Anterior cingulate cortex (tissue), 58 donors: ENCODE measurements at places on chromosomes 3 and 15.

DNA sequence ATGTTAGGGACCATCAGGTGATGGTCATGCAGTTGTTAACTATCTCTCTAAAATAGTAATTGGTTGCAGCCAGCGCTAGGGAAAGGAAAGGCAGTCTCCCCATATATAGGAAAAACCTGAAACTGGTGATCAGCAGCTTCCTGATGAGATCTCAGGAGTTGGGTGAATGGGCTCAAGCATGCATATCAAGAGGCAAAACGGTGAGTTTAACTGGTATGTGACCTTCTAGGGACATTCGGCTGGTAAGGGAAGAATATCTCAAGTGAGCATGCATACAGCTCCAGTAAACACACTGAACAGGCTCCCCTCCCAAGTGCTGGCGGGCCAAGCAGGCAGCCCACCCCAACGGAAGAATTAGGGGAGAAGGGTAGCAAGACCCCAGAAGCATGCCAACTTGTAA lies 49.3 kb upstream of the ROBO2 start:
- no peak for DNase-seq

- no peak for DNase-seq
Observed at GRCh38 chr3:147758771-147759170, 349.6 kb downstream of the ZIC1 start.

DNA sequence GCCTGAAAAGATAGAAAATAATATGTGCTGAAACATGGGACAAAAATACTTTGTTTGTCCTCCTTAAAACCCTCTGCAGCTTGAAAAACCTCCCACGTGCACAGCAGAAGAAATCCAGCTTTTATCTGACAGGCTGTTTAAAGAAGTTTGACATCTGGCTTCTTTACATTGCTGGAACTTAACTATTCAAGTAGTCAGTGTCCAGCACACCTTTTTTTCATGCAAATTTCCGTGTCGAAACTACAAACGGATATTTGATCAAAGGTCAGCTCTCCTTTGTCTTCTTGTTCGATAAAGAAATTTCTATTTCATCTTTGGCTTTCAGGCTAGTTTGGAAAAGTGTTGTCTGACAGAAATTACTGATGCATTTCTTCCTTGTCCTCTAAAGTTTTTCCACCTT lies 66.8 kb upstream of the KBTBD8 start:
- no peak for DNase-seq

DNA sequence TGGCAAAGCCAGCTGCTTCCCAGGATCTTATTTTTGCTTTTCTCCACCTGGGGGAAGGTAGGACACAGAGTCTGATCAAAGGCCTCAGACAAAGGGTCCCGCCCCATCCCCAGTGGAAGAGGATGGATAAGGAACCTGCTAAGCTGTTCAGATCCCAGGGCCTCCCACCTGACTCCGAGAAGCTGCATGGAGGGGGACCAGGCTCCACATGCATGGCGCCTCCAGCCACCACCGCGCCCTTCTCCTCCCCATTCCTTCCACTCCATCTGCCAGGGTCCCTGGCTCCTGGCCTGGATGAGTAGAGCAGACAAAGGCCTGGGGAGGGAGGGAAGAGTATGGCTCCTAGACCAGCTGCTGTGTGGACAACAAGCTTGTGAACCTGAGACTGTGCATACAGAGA lies 20.0 kb upstream of the CRABP1 start:
- no peak for DNase-seq

GRCh38 chr3:149152420-149152819 lies 23.0 kb downstream of the HPS3 start:
- no peak for DNase-seq

DNA sequence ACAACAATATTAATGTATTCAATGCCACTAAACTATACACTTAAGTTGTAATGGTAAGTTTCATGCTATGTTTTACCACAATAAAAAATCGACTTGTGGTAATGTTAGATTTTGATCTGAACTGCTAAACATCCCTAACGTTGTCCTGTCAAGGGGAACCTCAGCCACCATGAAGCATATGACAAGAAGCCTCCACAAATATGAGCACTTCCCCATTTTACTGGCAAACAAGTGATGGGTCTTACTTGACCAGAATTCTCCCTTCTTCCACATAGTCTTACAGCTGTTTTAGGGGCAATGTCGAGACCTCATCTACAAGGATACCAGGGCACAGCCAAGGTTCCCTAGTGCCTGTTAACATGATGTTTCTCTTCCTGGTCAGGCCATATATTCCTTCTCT lies 124.2 kb upstream of the ABI3BP start:
- DNase-seq, result no peak

DNA sequence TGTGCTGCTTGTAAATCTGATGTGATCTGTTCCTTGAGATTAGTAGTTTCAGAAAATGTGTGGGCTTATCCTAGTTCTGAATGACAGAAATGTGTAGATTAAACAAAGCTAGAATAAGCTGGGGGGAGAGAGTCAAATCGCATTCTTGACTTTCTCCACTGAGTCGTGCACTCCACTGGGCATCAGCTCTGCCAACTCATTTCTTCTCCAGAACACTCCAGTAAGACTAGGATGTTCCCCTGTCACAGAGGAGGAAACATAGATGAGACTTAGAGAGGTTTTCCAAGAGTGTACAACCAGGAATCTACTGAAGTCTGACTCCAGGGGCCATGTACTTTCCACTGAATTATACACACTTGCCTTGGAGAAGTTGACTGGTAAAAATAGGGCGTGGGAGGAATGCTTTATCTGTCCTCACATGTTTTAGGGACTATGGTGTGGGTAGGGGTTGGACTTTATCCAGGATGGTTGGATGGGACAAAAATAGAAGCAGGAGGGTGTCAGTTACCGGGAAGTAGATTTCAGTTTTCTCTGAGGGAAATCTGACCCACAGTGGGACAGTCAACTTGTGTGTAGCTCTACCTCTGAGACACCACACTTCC lies 298.2 kb downstream of the UBE2E2 start:
- no peak for DNase-seq

- no peak for DNase-seq
Observed at GRCh38 chr3:113158171-113158570, 53.2 kb upstream of the BOC start.

DNA sequence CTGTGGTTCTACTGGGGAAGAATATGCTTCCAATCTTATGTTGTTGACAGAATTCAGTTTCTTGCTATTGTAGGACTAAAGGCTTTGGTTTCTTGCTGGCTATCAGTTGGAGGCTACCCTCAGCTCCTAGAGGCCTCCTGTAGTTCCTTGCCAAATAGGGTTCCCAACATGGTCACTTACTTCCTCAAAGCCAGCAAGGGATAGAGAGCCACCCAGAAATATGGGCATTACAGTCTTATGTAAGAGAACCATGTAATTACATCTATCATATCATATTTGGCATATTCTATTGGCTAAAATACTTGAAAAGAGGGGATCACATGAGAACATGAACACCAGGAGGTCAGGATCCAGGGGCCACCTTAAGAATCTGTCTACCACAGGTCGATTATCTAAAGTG lies 6.2 kb upstream of the COX17 start:
- no peak for DNase-seq

- no peak for DNase-seq
Observed at GRCh38 chr3:110485389-110485788, 586.2 kb upstream of the NECTIN3 start.

- DNase-seq, result no peak
Observed at GRCh38 chr3:116264546-116265319, 180.6 kb downstream of the LSAMP start.

DNA sequence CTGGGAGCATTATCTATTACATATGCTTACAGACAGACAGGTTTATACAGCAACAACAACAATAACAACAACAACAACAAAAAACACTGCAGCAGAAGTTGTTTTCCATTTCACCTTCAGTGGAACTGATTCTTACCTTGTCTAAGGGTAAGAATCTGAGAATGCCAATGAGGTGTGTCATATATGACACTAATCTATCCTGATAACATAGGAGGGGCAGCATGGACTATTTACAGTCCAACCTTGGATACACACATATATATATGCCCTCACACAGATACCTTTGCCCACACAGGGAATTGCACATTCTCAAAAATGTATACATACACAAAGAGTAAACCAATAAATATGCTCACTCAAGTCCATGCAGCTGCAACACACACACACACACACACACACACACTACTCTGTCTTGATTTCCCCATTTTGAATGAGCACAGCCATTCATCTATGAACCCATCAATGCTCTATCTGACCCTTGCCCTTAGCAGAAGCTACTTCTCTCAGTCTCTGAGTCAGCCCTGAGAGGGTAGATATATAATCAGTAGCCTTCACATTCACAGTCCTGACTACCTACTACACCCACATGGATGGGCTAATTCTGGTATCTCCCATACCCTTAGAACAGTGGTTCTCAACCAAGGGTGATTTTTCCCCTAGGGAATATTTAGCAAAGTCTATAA lies 9.7 kb upstream of the TRANK1 start:
- DNase-seq, result no peak

DNA sequence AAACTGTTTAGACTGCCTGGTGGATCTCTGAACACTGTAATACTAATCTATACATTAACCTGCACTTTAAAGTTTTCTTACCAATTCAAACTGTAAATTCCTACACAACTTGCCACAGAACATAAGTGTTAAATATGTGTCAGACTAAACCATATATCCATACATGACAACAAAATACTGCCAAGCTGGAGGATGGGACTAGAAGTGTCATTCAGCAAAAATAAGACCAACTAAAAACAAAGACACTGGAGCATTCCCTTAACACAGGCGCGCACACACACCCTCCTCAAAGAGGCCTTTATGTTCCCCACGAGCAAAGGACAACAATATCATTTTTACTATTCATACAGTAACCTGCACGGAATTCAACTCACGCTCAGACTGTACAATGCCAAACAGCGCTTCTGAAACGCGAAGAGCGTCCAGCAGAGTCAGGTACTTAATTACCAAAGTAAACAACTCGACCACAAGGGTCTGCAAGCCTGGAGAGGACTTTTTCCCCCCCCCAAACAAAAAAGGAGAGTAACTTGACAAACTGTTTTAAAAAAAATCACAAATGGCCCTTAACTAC lies 1.1 kb downstream of the DCUN1D1 start:
- peak; percentile 2 for DNase-seq

DNA sequence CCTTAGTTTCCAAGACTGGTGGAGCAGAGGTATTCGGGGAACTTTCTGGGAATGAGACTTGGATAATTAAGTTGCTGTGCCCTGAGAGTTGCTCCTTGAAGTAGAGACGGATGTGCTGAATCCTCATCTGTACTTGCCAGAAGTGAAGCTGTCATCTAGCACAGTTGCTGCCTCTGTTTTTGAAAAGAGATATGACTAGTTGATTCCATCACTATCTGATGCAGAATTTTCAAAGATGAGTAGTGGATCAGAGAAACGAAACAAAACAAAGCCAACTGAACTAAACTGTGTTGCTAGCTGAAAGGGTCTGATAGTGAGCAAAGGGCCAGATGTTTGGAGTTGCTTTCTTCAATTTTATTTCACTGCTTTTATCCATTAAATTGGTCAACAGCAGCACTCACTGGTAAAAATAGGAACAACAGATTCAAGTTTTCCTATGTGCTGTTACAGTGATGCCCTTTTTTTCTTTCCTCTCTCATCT lies 52.7 kb downstream of the MITF start:
- DNase-seq, result no peak

- peak; percentile 8 for DNase-seq
Observed at GRCh38 chr15:85854345-85855097, 59.8 kb upstream of the KLHL25 start.

GRCh38 chr3:2938711-2939110 lies 171.5 kb downstream of the IL5RA start:
- no peak for DNase-seq

DNA sequence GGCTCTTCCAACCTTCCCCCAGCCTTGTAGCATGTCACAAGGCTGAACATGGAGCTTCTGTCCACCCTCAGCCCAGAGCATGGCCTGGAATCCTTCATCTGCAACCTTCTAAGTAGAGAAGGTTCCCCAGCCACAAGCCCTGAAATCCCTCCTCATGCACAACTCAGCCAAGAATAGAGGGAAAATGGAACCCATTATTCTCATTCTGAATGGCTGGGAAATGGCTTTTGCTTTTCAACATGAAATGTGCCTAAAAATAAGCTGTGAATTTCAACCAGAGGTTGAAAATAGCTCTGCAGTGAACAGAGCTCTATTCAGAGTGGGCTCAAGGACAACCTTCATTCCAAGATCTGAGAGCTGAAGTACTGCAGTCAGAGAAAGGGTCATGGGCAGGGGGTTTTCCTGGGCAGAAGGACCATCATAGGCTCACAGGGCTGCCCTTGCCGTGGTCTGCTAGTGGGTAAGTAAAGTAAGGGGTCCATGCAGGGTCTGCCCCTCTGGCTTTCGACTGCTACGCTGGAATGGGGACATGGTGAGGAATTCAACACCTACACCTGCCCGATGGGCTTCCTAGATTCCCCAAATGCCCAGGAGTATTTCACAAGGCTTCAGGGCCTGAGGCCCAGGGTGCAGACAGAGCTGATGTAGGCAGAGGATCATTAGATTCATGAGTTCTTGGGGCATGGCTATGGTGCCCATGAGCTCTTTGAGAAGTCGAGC lies 35.9 kb downstream of the POC1A start:
- no peak for DNase-seq

GRCh38 chr3:45932112-45932511 lies 11.2 kb upstream of the CXCR6 start:
- no peak for DNase-seq

GRCh38 chr3:136350557-136350956 lies 100.4 kb downstream of the PCCB start:
- no peak for DNase-seq

- no peak for DNase-seq
Observed at GRCh38 chr3:9339761-9340471, 22.9 kb upstream of the THUMPD3 start.

DNA sequence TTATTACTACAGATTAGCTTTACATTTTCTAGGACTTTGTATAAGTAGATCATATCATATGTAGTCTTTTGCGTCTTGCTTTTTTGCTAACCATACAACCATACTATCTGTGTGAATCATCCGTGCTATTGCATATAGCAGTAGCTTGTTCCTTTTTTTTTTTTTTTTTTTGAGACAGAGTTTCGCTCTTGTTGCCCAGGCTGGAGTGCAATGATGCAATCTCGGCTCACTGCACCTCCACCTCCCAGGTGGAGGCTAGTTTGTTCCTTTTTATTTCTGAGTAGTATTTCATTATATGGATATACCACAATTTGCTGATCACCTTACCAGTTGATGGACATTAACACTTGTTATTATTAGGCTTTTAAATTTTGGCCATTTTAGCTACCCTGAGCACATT lies 54.5 kb upstream of the TBL1XR1 start:
- no peak for DNase-seq

GRCh38 chr3:158109804-158110657 lies at the start of gene RSRC1:
RSRC1 (plus strand) TSS chr3:158110089; CDS start chr3:158122105, 12,016 bp downstream.
- peak; percentile 80 for DNase-seq
